Astrocyte (in vitro differentiated cells and primary cell): ENCODE measurements at places on chromosomes 6 and 20. TPM values are rescaled to one million over a fixed set of nuclear protein-coding genes. Genes with fewer than 3 reads are reported as not detected.
A peak's percentile ranks its signal among the peaks of the same experiment; 100 is the strongest.

DNA sequence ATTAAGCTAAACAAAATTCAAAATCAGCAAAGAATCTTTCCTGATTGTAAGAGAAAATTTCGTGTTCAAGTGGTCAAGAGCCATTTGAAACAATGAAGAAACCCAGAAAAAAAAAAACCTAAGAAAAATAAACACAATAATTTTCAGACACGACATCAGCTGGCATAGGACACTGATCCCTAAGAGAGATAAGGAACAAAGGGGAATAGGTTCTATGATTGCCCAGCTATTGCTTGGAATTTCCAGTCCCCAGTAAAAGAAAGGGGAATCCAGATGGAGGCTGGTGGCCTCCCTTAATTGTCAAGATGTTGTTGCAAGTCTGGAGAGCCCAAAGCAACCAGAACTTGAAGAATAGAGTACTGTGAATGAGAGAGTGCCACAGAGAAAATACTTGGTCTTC is 48.5 kb downstream of the COL12A1 start:
- no peak for DNase-seq

- DNase-seq: peak; percentile 23
These were observed 44.2 kb downstream of the COL11A2 start for GRCh38 chr6:33147807-33148666.

DNA sequence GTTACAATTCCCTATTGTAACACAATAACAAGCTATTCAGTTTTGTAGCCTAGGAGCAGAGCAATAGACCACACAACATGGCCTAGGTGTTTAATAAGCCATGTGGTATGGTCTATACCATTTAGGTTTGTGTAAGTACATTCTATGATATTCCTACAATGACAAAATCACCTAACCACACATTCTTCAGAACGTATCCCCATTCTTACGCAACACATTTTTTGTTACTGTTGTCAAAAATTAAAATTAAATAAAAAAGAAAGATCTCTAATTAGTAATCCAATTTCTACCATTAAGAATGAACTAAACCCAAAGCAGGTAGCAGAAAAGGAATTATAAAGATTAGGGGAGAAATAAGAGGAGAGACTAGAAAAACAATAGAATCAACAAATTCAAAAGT is 44.0 kb downstream of the RANBP9 start:
- no peak for DNase-seq

- peak; percentile 7 for DNase-seq
These were observed 190.0 kb downstream of the C6orf118 start for GRCh38 chr6:165119231-165120020.

- DNase-seq: peak; percentile 83
These were observed 77.1 kb downstream of the JARID2 start for GRCh38 chr6:15322781-15323536.

DNA sequence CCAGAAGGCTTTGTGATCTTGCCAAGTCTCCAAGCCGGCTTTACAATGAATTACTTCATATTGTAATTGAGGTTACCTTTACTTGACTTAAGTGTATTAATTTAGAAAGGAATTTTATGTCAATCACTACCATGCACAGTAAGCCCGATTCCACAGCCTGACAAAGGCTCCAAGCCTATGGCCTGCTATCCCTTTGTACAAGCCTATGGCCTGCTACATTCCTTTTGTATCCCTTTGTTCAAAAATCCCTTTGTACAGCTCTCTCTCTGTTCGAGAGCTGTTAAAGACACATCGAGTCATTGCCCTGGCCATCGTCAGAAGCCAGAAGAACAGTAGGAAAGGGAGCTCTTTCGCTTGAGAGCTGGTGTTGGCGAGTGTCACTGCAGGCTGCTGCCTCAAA is 2.7 kb upstream of the EDN3 start:
- no peak for DNase-seq

- no peak for DNase-seq
These were observed 39.2 kb downstream of the ANKS1A start for GRCh38 chr6:34928220-34928619.

The TMEM74B gene
- total RNA-seq: 2.1 and 2.4 TPM in 2 replicates

GRCh38 chr6:156182356-156182755 is 594.8 kb upstream of the ARID1B start:
- DNase-seq: no peak

DNA sequence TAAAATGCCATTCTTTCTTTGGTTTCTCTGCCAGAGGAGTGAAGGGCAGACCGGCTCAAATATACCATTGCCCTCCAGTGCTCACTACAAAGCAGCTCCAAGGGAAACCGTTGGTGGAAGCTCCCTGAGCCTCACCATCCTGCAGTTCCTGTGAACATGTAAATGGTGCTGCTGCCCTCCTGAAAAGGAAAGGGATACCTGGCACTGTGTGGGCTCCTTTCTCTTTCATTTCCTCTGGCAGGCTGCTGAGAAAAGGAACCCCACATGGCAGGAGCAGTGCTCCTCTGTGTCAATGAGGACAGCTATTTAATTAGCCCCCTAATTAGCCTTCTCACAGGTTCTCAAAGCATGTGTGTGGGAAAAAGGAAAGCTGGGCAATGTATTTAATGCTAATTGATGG is 142.5 kb downstream of the KLHL32 start:
- DNase-seq: no peak

DNA sequence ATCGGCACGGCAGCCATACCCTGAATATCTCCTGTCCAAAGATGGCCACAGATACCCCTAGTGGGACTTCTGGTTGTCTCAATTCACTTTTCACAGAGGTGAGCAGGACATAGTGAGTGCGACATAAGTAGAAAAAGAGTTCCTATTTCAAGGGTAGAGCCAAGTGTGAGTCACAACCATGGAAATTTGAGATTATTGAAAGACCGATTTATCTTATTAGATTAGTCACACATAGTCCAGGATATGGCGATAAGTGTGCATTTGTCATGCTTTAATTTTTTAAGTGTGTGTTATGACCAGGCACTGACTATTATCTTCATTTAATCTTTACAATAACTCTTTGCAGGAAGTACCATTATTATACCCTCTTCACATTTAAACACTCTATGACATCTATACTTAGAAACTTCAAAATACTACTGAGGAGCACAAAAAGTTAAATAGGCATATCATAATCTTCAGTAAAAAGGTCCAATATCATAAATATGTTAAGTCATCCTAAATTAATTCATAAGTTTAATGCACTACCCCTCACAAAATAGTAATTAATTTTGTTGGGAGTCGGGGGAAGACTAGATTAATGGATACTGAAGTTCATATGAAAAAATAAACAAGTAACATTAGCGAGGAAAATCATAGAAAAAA is 13.4 kb upstream of the TNFAIP3 start:
- DNase-seq: peak; percentile 91

The TNFRSF6B gene
- 2.0 and 2.8 TPM in 2 replicates for total RNA-seq

DNA sequence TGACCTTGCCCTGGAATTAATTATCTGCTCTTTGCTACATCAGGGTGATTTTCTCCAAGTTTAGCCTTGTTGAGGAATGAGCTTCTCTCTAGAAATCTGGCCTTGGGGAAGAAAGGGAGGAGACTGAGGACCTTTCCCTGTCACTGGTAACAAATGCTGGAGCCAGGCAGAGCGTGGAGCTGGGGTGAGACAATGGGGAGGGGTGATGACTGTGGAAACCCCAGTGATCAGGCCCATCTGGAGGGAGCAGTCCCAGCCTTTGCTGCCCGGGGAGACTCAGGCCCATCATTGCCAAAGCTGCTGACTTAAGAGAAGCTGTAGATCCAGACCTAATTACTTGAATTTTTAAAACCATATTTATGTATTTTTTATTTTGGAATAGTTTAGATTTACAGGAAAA is 31.3 kb downstream of the BCAS4 start:
- no peak for DNase-seq

The OPRM1 gene
- total RNA-seq: not detected in 2 replicates

GRCh38 chr6:151149793-151150192 is 90.0 kb upstream of the AKAP12 start:
- no peak for DNase-seq

- DNase-seq: peak; percentile 7
These were observed 49.7 kb downstream of the TP53INP2 start for GRCh38 chr20:34753706-34754461.

DNA sequence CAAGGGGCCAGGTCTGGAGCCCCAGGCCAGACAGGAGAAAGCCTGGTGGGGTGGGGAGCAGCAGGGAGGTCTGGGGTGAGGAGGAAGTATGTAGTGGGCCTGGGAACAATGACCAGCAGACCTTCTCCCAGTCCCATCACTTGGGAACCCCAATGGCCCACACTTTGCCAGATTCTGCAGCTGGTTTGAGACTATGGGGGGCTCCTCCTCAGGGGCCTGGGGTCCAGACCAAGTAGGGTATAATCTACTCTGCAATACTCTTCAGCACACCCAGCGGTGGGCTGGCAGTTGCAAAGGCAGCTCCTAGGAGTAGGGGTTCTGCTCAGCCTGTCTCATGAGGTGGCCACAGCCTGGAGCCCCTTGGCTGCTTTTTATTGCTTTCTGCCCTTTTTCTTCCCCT is 52.8 kb downstream of the NPEPL1 start:
- no peak for DNase-seq

DNA sequence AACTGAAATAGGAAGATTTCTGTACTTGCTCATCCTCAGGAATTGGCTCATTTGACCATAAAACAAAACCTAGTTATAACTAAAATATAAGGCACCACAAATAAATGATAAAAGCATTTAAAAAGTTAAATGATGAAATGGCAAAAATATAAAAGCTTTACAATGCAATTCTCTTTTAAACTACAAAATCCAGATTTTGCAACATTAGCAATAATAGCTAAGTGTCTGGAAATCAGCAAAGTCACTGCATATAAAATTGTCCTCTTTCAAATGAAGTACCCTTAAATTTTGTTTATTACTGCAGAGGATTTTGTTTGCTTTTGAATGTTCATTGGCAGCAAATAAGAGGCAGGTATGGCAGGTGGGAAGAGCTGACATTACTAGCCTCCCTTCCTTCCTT is 270.4 kb upstream of the RSPO3 start:
- DNase-seq: no peak

DNA sequence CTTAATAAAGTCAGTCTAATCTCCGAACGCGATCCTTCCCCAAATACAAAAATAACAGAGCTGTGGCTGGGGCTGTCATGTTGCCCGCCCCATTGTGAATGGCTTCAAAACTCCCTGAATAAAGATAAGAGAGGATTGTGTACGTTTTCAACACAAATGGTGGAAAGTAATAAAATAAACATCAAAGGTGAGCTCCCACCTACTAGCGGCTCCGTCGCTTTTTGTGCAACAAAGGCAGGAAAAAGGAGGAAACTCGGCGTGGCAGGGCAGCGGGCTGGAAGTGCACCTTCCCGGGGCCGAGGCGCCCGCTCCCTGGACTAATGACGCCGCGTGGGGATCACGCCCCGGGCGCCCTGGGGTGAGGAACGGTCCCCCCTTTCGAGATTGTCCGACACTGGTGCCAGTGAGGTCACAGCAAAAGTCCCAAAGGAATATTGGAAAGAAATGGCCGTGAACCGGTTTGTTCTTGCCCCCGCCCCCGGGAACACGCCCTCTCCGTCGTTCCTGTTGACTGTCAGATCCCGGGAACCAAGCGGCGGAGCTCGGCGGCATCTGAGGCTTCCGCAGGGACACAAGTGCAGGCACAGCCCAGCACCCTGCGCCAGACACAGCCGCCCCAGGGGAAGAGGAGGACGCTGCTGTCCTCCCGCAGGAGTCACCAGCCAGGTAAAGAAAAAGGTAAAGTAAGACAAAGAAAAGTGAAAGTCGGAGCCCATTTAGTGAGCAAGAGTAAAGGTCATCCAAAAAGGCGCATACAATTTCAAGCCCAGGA is 1.1 kb upstream of the FOXQ1 start:
- no peak for DNase-seq

DNA sequence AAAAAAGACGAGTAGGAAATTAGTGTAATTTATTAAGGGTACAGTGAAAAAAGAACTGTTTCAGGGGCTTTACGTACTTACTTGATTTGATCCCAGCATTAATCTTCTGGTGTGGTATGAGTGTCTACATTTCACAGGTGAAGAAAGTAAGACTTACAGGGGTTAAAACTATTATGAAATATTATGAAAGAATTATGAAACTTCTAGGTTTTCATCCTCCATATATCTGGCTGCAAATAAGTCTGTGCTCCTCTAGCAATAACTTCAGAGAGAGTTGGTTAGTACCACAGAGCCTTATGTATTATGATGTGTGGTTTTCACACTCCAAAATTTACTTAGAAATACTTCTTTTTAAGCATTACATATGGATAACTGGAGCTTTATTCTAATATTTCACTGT is 41.9 kb downstream of the ZFAND3 start:
- DNase-seq: no peak

The PTGIS gene
- total RNA-seq: 1.9 and 3.1 TPM in 2 replicates

GRCh38 chr6:169811521-169812256 is 60.3 kb downstream of the ERMARD start:
- DNase-seq: no peak

- DNase-seq: peak; percentile 93
These were observed at the start of gene NUS1 for GRCh38 chr6:117674991-117675657. TSS of gene NUS1 (plus strand) at chr6:117675469. CDS start at chr6:117675671, 202 bp downstream.

DNA sequence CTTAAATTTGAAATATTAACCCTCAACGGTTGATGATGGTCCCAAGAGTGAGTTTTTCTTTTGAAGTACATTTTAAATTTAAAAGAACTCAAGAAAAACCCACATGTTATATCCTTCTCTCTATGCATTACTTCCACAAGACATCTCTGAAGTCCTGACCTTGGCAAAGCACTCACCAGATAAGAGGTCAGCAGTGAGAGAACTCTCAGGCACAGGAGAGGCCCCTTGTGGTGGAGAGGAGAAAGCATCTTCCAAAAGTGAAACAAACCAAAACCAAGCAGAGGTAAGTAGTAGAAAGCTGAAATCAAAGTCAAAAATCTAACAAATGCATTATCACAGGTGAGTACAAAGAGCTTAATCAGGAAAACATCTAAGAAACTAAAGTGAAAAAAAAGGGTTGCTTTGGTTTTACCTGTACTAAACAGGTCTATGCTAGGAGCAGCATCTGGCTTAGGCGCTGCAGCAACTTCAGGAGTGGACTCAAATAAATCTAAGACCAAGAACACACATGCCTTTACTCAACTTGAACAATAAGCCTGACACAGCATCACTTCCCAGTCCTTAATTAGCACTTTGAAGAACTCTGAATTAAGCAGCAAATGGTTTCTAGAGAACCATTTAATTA is 80.5 kb downstream of the PRSS35 start:
- DNase-seq: no peak

DNA sequence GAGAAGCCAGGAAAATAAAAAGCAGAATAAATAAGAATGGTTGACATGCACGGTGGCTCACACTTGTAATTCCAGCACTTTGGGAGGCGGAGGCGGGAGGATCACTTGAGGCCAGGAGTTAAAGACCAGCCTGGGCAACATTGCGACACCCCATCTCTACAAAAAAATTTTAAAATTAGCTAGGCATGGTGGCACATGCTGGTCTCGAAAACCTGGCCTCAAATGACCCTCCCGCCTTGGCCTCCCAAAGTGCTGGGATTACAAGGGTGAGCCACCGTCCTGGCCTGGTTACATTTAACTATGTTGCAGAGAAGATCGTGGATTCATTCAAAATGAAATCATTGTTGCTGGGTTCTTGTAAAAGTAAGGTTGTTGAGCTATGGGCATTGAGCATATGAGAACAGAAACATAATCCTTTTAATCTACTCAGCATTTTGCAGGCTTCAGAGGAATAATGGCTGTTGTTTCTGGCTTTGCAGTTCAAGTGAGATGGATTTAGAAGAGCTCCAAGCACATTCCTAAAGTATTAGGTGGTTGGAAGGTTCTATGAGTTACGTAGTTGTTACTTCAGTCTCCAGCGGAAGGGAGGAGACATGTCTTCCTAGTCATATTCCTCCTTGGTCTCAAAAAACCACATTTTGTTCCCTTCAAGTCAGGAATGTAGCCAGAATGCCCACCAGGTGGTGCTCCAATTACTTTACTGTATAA is 45.6 kb upstream of the RAB23 start:
- DNase-seq: peak; percentile 99

The ZNF341 gene
- total RNA-seq: 1.9 and 2.0 TPM in 2 replicates
